ENCODE measurements at places on chromosomes 16 and 17.

GRCh38 chr17:47807421-47807820 is 14.2 kb downstream of the OSBPL7 start:
- DNase-seq: no peak

GRCh38 chr17:72978593-72979218 is 113.8 kb downstream of the SLC39A11 start:
- no peak for DNase-seq

- DNase-seq: no peak
Measured at GRCh38 chr17:79203016-79203415, 128.4 kb downstream of the ENGASE start.

DNA sequence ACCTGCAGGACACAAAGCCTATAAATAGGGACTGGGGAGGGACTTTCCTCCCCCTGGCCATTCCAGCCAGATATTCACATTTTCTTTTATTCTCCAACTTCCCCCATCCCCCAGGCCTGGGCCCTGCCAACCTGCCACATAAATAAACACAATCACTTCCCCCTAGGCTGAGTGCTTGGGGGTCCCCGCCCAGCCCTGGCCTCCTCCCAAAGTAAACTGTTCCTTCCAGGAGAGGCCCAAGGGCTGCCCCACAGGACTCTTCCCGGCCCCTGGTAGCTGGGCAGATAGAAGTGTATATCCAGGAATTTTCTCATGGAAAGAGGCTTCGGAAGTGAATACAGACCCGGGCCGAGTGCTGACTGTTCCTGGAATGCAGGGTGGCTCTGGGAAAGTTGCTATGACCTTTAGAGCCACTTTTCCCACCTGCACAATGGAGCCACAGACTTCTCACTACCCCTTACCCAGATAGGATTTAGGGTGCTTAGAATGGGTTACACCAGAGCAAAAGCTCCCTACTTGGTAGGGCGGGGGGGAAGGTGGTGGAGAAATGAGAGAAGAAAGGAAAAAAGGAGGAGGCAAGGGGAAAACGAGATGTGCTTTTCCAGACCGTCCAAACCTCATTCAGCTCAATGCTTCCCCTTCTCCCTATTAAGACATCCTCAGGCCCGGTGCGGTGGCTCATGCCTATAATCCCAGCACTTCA is 8.5 kb downstream of the CSF3 start:
- DNase-seq: peak; percentile 53

DNA sequence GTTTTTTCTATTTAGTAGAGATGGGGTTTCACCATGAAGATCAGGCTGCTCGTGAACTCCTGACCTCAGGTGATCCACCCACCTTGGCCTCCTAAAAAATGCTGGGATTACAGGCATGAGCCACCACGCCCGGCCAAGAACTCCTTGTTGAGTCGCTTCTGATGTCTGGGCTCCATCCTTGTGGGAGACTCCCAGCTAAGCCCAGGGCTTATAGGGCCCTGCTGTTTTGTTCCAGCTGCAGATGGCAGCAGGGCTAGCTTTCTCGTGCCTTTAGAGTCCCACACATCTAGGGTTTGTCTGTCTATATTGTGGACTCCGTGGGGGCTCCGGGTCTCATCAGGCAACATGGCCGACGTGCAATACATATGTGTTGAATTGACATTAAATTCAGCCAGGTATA is 39.3 kb upstream of the MED9 start:
- DNase-seq: no peak

DNA sequence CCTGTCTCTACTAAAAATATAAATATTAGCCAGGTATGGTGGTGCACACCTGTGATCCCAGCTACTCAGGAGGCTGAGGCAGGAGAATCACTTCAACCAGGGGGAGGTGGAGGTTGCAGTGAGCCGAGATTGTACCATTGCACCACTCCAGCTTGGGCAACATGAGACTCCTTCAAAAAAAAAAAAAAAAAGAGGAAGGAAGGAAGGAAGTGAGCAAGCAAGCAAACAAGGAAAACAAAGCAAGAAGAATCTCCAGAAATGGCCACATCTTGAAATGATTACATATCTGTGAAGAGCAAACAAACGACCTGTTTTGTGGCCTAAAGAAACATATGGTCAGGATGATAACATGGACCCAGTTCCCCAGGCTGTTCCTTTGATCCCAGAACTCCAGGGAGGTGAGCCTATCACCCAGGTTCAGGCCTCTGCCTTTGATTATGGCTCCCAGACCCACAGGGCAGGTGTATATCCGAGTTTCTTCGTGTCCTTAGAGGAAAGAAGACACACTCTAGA is 8.9 kb downstream of the ACOX1 start:
- peak; percentile 21 for DNase-seq

DNA sequence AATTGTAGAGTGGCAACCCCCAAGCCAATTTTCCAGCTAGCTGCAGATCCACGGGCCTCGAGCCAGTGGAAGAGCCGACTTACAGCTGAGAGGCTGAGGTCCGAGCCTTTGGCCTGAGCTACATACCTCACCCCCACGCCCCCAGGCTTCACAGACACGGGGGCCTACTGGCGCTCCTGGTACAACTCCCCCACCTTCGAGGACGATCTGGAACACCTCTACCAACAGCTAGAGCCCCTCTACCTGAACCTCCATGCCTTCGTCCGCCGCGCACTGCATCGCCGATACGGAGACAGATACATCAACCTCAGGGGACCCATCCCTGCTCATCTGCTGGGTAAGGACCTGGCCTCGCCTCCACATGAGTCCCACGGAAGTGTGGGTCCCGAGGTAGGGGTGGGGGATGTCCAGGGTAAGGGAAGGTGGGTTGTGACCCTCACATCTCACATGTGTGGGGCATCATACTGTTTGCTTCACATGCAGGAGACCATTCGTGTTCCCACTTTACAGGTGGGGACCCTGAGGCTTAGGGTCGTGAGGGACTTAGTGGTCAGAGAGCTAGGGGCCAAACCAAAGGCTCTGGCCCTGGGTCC is 3.4 kb downstream of the ACE start:
- no peak for DNase-seq

GRCh38 chr17:59026176-59026939 is 80.3 kb downstream of the TRIM37 start:
- no peak for DNase-seq

GRCh38 chr17:1162116-1162855 is 17.5 kb downstream of the ABR start:
- DNase-seq: no peak

DNA sequence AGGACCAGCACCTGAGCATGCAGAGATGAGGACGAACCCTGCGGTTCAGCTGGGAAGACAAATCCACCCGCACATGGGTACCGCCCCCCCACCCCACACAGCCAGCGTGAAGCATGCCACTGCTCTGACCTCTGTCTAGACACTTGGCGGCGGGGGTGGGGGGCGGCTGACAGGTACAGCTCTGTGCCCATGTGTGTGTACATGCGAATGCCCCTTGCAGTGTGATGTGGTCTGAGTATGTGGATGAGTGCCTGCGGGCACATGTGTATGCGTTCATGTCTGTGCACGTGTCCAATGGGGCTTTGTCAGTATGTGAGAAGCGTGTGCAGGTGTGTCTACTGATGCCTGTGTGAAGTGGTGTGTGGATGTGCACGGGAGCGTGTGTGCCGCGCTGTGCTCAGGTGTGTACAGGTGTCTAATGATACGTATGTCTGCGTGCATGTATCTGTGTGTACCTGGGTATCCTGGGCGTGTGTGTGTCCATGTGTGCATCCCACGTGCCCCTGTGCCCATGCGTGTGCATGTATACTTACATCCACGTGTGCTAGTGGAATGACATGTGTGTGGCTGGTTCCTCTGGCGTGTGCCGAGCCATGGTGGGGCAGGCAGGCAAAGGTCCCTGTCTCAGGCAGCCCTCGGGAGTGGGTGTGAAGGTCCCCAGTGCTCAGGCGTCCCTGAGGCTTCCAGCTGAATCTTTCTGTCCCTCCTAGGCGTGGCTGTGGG is 636 bp upstream of the RAP1GAP2 start:
- DNase-seq: no peak

DNA sequence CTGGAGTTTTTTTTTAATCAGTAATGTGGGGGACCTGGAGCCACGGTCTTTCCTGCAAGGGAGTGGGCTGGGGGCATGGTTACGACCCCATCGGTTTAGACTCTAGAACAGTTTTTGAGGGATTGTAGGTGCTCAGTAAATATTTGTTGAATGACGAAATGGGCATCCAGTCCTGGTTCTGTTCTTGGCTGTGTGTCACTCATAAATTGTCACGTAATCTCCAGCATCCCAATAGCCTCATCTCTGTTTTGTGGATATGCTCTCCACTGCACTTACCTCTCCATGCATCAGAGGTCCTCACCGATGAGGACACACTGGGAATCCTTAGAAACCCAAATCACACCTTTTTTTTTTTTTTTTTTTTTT is 497 bp upstream of the SLC38A7 start:
- no peak for DNase-seq

DNA sequence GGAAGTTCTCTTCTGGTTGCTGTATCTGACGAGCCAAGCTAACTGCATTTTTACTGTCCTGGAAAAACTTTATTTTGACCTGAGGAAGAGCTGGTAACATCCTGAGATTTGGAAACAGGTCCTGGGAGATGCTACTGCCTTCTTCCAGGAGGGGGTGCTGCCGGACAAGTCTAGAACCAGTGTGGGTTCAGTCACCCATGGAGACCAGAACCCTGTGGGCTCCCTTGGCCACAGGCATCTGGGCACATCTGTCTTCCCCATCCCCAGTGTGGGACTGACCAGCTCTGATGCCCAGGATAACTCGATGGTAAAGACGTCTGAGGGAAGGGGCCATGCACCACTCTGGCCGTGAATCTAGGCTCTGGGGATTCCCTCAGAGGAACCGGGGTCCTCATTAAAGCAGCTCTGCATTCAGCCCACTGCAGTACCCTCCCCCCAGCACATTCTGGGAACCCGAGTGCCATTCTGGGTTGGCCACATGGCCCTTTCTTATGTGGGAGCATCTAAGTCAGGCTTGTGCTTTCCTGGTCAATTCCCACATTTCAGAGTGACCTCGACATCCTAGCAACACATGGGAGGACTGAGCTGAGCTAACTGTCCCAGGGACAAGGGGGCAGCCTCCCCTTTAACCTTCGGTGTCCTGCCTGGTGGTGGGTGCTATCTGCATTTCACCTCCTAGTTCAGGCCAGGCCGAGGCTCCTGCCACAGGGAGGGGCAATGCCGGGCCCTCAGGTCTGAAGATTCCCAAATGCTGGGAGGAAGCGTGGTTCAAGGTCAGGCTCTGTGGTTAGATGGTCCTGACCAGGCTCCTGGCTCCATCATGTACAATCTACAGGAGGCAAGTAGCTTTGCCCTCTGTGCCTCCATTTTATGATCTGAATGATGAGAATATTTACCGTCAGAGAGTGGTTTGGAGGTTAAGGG is 6.4 kb downstream of the C16orf86 start:
- DNase-seq: peak; percentile 80

GRCh38 chr16:46606231-46606630 is 14.9 kb downstream of the SHCBP1 start:
- DNase-seq: no peak

DNA sequence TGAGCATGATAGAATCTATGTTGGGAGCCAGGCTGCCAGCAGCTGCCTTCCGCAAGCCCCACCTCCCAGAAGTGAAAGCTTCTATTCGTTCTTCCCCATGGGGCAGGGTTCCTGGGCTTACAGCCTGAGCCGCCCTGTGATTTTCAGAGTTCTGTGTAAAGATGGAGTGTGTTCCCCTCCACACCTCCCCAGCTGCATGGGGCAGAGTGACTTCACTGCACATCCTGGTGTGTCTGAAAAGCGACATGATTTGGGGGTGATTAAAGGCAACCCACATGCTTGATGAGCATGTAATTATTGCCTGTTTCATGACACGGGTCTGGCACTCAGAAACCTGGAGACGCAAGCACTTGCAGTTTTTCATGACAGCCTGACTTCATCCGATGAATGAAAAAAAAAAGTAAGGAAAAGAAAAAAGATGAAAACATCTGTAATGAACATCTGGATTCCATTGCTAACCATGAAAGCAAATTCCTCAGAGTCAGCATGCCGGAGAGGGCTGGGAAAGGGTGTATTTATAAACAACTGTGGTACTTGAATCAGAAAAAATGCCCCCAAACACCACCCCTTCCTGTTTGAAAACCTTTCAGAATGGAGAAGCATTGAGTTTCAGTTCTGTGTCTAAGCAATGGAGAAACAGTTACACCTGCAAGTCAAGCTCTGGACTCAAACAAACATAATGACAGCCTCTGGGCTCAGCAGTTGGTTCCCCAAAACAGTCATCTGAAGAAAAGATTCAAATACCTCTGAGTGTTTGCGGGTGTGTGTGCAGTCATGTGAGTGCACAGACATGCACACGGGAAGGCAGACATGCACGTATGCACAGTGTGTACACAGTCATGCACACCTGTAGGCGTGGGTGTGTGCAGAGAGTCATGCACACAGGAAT is 266.0 kb downstream of the ENGASE start:
- no peak for DNase-seq

DNA sequence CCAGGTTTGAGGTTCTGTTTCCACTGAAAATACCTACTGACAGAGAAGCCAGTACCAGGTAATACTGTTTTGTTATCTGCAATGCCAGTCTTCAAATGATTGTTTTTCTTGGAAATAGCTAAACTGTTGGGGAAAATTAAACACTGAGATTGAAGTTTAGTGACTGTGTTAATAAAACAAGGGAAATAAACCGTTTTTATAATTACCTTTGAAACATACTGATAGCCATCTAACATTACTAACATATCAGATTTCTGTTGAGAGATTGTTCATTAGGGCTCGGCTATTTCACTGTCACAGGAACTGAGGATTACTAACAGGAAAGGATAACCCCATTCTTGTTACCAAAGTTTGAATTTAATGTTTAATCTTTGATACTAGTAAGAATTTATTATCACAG is 42.1 kb downstream of the CYB5B start:
- no peak for DNase-seq

Measured in ELR (cell line).